ENCODE measurements at places on chromosomes 5 and 9. TPM values are rescaled to one million over a fixed set of nuclear protein-coding genes. Genes with fewer than 3 reads are reported as not detected.

The CCL21 gene
- 0.76 TPM for total RNA-seq

The SNCB gene
- 1.1 TPM for total RNA-seq

The ANKDD1B gene
- 1.3 TPM for total RNA-seq

The HAPLN1 gene
- under 0.01 TPM for total RNA-seq

The ADAMTSL1 gene
- total RNA-seq: 19.6 TPM

The CDH10 gene
- total RNA-seq: 0.57 TPM
